Hematopoietic multipotent progenitor cell treated with erythropoietin and hydrocortisone succinate and interleukin-3 and kit ligand, for 15 days (in vitro differentiated cells): ENCODE measurements at places on chromosomes 2 and 18.

GRCh38 chr2:68819556-68819955 is 51.6 kb downstream of the BMP10 start:
- DNase-seq, result no peak

DNA sequence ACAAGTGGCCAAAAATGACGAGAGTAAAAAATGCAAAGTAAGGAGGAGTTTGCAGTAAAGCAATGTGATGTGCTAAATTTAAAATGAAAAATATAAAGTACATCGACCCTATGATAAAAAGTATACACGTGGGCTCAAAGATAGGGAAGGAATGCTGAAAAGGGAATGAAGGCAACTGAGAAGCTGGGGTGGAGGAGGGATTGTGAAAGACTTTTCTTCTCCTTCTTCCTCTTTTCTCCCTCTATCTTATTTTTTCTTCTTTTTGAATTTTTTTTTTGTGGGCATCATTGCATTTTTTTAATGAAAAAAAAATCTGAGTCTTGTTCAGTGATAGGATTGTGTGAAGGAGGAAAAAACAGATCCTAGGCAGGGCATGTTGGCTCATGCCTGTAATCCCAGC is 57.6 kb upstream of the STK17B start:
- no peak for DNase-seq

DNA sequence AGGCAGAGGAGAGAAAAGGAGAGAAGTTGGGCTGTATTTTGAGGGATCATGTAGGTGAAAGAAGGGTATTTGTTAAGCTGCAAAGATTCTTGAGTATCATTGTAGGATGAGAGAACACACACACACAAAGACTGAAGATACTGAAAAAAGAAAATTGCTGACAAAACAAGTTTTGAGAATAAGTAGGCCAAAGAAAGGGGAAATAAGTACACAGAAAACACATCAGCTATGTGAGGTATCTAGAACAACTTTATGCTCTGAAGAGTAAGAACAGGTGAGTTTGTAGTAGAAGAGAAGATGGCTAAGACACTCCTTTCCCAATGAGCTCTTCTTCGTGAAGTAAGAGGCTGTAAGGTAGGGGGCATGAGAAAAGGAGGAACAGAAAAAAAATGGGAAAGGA is 28.2 kb downstream of the METTL8 start:
- DNase-seq, result no peak

DNA sequence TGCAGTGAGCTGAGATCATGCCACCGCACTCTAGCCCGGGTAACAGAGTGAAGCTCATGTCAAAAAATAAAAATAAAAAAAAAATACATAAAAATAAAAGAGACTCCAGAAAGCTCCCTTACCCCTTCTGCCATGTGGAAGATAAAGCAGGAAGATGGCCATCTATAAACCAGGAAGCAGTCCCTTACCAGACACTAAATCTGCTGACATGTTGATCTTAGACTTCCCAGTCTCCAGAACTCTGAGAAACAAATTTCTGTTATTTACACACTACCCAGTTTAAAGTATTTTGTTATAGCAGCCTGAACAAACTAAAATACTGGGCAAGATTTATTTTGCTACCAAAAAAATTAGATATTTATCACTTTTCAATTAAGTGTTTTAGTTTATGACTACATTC is 136.2 kb upstream of the SMAD7 start:
- no peak for DNase-seq

GRCh38 chr2:30713698-30714097 is 93.5 kb downstream of the CAPN13 start:
- no peak for DNase-seq

- no peak for DNase-seq
Observed at GRCh38 chr2:29892585-29893259, 28.7 kb downstream of the ALK start.

DNA sequence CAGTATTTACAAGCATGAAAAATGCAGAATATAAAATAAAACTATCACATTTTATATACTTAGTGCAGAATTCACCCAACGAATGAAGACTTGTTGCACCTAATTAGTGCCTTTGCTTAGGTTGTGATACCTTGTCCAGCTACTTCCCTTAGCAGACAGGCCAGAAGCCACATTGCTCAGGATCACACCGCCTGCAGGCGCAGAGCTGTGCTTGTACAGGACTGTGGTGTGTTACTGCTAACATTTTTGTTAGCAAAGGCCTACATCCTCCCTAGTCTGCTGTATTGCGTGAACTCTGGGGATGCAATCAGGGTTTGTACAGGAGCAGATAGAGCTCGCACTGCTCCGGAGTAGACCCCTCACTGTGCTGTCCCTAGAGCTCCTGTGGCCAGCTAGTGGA is 336.9 kb downstream of the CBLN2 start:
- no peak for DNase-seq
